ENCODE measurements at places on chromosomes 2 and 18.

GRCh38 chr2:1907291-1907690 lies 163.0 kb upstream of the PXDN start:
- DNase-seq = no peak

DNA sequence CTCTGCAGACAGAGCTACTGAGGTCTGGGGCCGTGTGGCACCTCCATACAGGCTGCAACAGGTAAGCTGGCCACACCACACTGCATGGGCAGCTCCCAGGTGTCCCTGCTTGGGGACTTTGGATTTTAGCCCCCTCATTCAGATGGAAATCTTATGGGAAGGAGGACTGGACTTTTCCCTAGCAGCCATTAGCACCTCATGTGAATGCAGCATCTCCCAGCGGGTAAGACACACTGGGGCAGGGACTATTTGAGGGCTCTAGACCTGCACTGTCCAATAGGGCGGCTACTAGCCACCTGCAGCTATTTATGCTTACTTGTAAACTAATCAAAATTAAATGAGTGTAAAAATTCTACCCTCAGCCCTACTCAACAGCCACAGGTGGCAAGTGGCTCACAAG lies 34.2 kb upstream of the GLI2 start:
- no peak for DNase-seq

DNA sequence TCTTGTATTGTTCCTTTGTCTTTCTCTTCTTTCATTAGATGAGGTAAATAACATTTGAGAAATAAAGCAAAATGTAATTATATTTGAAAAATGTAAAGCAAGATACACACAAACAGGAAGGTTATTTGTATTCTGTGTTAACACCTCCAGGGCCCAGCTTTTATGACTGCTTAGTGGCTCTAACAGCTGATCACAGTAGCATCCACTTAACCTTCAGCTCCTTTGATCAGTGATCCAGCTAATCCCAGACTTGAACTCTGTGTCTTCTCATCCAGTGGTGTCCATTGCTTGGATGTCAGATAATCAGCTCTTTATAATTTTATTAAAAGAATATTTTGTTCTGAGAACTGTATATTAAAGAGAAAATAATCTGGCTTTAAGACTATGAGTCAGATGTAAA lies 44.5 kb downstream of the PSMD14 start:
- DNase-seq = no peak

GRCh38 chr2:39954346-39954745 lies 175.3 kb upstream of the THUMPD2 start:
- no peak for DNase-seq

DNA sequence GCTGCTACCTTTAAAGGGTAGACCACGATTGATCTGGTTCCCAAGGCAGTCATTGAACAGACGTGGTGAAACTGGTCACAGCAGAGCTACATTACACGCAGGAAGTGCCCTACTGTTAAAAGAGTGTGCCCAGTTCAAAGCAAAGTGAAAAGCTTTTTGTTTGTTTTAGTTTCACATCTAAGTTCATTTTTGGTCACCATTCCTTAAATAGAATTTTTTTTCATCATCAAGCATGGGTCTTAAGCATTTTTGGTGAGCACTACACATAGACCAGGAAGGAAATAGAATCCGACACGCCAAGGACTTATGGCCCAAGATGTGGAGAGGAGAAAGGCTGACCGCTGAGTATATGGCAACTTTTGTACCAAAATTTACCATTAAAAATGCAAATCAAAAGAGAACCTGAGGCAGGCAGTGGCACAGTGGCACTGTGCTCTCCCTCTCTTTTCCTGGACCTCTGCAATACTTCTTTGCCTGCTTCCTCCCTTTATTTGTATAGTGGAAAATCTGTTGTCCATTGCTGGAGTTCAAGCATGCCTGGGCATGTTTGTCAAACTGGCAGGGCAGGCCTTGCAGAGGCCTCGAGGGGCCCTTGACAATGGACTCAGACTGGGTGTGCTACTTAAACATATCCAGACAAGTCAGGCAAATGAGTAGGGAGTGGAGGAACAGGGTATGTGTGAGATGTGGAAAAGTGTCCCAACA lies 42.6 kb upstream of the HNRNPA3 start:
- no peak for DNase-seq

DNA sequence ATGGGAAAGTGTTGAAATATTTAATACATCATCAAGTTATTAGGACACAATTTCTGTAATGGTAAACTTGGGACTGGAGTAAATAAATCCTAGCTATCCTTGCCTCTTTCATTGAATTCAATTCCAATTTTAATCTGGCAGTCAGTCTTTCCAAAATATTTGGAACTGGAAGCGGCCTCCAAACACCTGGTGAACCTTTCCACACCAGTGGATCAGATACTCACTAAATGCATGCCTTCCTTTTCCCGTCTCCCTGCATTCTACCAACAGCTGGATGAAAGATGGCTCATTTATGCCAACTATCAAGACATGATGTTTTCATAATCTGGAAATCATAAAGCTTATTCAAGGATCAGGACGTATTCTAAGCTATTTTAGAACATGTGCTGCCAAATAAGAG lies 488.2 kb upstream of the SPHKAP start:
- DNase-seq = no peak

GRCh38 chr2:195636890-195637289 lies 20.1 kb upstream of the SLC39A10 start:
- no peak for DNase-seq

- no peak for DNase-seq
These were observed 174.6 kb downstream of the SRBD1 start for GRCh38 chr2:45436456-45436855.

- no peak for DNase-seq
These were observed 533.1 kb upstream of the CHAC2 start for GRCh38 chr2:53234548-53234903.

- DNase-seq = no peak
These were observed 4.5 kb downstream of the FKBP7 start for GRCh38 chr2:178473931-178474330.

- DNase-seq = no peak
These were observed 133.6 kb upstream of the XPO1 start for GRCh38 chr2:61671561-61672315.

- DNase-seq = no peak
These were observed 11.2 kb downstream of the CTDP1 start for GRCh38 chr18:79690586-79691482.

DNA sequence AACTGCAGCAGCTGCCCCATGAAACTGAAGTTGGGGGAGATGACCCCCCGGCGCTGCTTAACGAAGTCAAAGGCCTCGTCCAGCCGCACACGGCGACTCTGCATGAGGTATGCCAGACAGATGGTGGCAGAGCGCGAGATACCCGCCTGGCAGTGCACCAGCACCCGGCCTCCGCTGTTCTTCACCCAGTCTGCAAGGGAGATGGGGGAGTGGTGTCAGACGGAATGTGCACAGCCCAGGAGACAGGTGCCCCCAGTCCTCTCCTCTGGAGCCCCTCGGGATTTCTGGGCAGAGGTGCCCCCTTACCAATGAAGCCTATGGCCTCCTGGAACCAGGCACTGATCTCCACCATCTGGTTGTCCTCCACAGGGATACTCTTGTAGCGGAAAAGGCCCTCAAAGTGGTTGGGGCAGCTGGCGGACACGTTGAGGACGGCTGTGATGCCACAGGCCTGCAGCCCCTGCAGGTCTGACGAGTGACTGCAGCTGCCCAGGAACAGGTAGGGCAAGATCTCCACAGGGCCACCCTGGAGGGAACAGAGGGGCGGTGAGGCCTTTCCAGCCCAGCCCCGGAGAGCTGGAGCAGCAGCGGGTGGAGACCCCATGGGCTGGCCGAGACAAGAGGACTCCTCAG lies 1.3 kb downstream of the DUSP2 start:
- no peak for DNase-seq

DNA sequence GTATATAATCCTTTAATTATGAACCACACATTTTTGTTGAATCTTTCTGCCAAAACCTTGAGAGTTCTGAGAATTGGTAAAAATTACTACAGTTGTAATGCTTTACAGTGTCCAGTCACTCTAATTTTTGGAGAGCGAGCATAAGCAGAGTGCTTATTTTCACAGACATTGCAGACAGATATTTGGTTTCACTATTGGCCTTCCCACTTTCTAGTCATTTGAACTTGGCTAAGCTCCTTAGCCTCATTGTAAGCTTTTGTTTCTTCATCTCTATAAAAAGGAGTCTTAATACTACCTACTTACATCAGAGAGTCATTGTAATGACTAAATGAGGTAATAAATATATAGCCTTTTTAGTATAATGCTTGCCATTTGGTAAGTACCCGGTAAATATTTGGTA lies 80.4 kb downstream of the LCLAT1 start:
- DNase-seq = no peak

DNA sequence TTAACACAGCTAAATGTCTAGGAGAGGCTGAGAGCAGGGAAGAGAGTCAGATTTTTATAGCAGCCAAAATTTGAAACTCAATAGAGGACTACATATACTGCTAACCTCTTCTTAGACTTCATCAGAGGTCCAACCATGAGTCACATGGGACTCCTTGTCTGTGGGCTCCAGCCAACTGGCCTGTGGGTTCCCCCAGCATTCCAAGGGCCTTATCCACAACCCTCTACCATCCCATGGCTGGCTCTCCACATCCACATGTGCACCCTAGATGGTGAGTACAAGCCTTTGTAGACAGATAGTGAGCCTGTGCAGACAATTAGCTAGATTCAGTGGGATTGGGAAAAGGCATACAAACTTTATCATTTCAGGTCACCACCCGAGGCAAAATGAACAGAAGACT lies 901.9 kb upstream of the ZEB2 start:
- no peak for DNase-seq

DNA sequence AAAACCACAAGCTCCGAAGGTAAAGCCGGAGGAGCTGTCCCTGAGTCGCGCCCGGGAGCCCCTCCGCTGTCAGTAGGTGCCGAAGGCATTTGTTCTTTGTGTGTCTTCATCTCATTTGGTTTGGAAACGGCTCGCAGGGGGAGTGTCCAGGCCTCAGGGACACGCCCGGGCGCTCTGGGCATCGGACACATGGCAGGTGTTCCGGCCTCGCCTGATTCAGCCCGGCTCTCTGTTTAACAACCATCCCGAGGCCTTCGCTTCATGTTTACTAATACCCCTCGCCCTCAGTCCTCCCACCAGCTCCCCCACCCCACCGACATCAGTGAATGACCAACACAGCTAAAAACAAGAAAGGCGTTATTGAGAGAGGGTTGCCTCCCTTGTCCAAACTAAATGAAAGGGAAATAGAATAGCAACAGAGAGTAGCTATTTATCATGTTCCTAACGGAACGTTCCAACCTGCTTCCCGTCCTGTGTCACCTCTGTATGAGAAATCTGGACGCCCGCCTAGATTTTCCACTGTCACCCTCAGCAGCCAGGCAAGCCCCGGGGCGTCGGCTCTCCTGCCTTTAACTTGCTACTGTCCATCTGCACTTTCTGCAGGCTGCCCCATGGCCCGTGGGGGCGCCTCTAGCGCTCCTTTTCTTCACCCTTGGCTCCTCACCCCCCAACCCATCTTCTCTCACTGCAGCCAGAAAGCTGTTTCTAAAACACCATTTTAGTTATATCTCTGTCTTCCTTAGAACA lies 73.9 kb downstream of the MYCN start:
- DNase-seq = no peak

GRCh38 chr2:236909802-236910201 lies 175.9 kb upstream of the COPS8 start:
- DNase-seq = no peak

DNA sequence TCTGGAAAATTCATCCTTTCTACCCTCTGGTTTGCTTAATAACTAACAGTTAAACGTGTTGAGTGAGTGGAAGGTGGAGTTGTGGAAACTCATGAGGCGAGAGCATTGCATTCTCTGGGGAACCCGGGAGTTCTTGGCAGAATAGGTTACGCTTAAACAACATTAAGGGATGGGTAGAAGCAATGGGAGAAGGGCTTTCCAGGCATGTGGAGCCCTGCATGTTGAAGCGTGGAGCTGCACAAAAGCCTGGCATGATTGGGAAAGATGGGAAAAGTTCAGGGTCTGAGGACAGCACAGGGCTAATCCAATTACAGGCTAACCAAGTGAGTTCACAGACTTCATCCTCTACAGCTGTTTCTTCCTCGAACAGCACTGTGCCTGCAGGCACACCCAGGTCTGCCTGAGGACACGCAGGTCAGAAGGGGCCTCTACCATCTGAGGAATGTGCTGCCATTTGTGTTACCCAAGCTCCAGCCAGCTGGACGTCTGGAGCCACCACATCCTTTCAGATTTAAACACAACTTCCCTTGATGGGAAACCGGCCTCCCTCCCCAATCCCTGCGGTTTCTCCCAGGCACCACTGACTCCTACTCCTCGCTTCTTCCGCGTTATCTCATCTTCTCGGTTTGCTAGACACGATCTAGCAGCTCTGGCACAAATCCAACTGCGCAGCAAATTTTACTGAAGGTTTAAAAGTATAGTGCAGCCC lies 164.2 kb downstream of the ANTXR1 start:
- no peak for DNase-seq

GRCh38 chr18:24267878-24268277 lies 129.0 kb downstream of the CABYR start:
- DNase-seq = no peak

- no peak for DNase-seq
These were observed 9.0 kb downstream of the CAPN10 start for GRCh38 chr2:240595381-240596079.

DNA sequence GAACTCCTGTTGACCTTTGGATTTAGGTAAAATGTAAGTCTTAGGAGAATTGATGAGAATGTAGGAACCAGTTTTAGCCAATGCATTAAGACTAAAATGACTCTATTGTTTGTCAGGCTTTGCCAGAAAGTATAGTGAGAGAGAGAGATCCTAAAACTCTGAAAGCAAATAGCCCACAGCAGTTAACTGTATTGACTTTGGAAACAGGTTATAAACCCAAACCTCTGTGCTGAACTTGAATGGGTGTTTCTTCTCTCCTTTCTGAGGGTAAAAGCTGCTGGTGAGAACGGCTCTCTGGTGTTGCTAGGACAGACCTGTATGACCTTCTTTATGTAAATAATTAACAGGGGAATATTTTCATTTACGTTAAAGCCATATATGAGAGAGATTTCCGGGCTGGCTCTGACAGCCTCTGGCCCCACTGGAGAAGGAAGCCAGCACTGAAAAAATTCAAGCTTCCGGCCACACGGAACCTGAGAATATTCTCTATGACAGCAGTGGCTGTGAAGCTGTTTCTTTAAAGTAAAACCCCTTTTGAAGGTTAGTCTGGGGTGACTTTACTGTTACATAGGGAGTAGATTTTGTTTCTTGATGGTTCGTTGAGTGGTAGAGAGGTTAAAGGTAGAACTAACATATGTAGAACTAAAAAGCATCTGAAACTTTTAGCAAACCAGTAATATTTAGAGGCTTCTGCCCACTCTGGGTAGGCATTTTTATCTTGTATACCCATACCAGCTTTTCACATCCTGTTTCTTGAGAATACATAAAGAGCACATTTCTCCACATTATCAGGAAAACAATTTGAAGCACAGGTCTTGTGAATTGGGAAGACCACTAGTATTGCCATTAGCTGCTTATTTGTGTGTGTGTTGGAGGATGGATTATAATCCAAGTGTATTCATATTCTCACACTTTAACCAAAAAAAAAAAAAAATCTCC lies 123.8 kb downstream of the SPTBN1 start:
- no peak for DNase-seq

GRCh38 chr2:64699712-64700111 lies 46.0 kb upstream of the SERTAD2 start:
- DNase-seq = no peak

Measured in hematopoietic multipotent progenitor cell treated with erythropoietin and hydrocortisone succinate and interleukin-3 and kit ligand, for 17 days (in vitro differentiated cells).